ENCODE measurements at places on chromosomes 1 and 21.

DNA sequence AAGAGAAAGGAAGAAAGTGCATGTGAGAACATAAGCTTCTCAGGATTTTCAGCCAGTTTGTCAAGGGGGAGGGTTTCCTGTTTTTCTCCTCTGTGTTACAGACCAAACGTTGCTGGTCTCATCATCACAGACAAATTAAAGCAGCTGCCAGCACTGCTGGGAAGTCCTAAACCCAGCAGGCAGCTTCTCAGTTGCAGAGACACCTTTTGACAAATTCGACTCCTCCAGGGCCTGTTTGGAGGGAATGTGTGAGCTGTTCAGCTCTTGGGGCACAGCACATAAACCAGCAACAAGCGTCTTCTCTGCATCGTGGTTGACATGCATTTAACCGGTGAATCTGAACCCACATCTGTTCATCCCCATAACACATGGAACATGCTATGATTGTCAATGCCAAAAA is 454.6 kb upstream of the RUNX1 start:
- DNase-seq, result peak; percentile 10

DNA sequence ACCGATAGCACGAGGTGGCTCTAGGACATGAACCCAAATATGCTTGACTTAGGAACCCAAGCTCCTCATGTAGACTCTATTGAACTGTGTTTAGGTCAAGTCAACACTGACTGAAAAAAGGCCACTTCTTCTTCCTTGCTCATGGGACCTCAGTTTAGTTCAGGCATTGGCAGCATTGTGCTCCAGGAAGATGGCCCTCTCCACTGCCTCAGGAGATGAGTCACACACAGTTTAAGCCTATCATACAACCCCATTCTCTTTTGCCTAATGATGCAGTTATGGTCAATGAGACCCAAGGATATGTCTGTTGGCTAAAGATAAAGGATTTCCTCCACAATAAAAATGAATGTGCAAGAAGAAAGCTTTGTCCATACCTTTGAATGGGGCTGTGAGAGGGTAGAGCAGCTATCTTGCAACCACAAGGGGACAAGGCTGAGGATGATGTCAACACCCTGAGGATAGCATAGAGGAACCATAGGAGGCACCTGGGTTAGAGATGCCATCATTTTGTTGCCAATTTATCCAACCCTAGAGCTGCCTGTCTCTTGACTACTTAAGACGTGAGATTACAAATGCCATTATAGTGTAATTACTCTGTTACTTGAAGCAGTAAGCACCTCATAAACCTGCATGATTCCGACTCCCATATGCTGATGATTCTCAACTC is 3.0 kb upstream of the TRIM63 start:
- no peak for DNase-seq

GRCh38 chr1:160681066-160681890 is 30.3 kb downstream of the CD48 start:
- DNase-seq, result peak; percentile 90

DNA sequence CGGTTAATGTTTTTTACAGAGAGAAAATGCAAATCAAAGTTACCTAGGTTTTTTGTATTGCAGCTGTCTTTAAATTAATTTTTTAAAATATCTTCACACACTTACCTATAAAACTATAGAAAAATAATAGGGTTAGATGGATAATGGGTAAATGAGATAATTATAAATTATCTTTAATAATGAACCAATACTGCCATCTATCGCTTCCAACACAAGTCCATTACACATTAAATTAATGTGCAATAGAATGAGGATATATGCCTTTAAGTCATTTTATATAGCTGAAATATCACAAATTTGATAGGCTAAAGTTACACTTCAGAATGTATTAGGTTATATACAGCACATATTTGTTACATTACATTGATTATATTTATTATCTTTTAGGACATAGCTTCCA is 2212.8 kb downstream of the MRPL39 start:
- no peak for DNase-seq

DNA sequence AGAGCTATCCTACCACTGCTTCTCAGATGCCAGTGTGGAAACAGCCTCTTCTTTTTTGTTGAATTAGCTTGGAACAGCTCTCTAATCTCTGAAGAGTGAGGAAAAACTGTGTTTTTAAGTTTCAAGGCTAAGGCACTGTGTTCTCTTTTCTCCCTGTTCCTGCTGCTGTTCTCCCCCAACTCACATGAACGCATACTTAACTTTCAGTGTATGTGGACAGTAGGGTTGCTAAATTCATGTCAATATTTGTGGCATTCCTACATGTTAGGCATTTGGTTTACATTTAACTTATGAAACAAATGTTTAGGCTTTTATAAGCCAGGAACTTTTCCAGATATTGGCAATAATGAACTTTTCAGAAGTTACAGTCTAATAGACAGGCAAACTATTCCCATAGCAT is 6.8 kb downstream of the BACH1 start:
- no peak for DNase-seq

- no peak for DNase-seq
Observed at GRCh38 chr1:29639741-29640427, 403.6 kb downstream of the PTPRU start.

- DNase-seq, result peak; percentile 37
Observed at GRCh38 chr1:40394491-40395172, 21.1 kb downstream of the SMAP2 start.

GRCh38 chr1:22796642-22797041 is 86.0 kb downstream of the EPHB2 start:
- DNase-seq, result no peak

DNA sequence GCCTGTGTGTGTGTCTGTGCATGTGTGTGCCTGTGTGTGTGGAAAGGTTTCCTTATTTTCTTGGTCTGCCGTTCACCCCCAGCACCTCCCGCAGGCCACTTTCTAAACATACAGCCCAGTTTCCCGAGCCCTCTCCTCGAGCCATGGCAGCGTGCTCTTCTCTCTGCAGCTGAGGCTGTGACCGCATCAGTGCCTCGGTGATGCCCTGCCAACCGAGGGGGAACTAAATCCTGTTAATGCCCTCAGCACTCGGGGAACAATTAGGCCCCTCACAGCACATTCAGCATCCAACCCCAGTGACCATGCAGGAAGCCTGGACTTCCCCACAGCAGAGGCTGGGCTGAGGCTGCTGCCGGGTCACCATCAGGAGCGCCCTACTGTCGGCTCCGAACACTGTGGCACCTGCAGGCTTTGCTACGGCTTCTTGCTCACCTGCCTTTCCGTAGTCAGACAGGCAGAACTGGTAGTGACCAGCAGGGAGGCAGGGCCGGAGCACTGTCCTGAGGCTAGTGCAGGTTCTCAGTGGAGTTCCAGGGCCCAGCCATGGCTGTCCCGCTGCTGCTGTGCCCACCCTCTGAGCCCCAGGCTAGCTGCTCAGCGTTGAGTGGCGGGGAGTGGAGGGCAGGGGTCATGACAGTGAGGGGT is 8.1 kb downstream of the GPR137B start:
- DNase-seq, result no peak

GRCh38 chr1:4306559-4307467 is 347.6 kb upstream of the AJAP1 start:
- DNase-seq, result no peak

- DNase-seq, result no peak
Observed at GRCh38 chr1:29865051-29865450, 628.7 kb downstream of the PTPRU start.

GRCh38 chr1:9454494-9455066 is 84.7 kb upstream of the SLC25A33 start:
- no peak for DNase-seq

GRCh38 chr1:193060406-193060805 is 994 bp downstream of the RO60 start:
- DNase-seq, result no peak

GRCh38 chr1:24195136-24195535 is 8.0 kb upstream of the IFNLR1 start:
- DNase-seq, result no peak

GRCh38 chr1:153397051-153397923 is 6.4 kb upstream of the S100A8 start:
- DNase-seq, result no peak

DNA sequence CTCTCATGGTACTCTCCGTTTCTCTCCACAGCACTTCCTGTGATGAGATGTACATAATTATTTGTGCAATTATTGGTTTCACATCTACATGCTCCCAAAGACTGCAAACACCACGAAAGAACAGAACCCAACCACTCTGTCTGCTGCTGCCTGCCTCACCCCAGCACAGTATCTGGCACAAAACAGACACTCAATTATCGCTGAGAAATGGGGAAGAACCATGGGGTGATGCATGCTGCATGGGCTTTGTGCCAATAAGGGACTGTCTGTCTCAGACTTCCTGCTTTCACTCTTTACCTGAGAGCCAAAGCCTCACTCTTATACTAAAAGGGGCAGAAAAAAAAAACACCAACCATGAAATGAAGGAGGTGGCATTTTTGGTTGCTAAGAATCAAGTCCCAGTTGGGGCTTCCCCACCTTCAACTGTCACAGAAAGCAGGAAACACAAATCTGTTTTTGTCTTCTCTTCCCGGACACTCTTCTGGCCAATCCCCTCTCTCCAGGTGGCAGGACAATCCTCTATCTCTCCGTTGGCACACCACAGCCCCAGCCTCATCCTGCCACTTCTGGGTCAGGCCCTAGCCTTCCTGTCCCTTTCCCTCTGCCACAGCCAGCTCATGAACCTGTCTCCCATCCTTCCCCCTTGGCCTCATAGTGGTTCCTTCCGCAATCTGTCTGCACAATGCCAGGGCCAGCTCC is 82.0 kb downstream of the TGFBR3 start:
- peak; percentile 75 for DNase-seq

DNA sequence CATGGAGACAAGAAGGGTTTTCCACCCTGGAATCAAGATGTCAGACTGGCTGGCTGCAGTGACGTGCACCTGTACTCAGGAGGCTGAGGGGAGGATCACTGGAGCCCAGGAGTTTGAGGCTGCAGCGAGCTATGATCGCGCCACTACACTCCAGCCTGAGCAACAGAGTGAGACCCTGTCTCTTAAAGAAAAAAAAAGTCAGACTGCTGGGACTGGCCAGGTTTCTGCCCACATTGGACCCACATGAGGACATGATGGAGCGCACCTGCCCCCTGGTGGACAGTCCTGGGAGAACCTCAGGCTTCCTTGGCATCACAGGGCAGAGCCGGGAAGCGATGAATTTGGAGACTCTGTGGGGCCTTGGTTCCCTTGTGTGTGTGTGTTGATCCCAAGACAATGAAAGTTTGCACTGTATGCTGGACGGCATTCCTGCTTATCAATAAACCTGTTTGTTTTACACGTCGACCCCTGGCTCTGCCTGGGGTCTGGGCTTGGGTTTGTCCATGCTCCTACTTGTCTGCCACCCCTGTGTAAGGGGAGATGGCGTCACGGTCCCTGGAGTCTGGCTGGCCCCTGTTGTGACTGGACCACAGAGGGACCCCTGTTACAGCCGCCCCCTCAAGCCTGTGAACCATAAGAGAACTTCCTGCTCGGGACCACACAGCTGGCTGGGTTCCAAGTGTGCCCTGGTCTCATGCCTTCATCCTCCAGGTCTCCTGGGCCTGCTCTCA is 20.9 kb upstream of the VPS13D start:
- peak; percentile 79 for DNase-seq

- DNase-seq, result no peak
Observed at GRCh38 chr1:173448945-173449344, 28.2 kb upstream of the PRDX6 start.

- DNase-seq, result no peak
Observed at GRCh38 chr1:173224949-173225348, 17.8 kb upstream of the TNFSF4 start.

DNA sequence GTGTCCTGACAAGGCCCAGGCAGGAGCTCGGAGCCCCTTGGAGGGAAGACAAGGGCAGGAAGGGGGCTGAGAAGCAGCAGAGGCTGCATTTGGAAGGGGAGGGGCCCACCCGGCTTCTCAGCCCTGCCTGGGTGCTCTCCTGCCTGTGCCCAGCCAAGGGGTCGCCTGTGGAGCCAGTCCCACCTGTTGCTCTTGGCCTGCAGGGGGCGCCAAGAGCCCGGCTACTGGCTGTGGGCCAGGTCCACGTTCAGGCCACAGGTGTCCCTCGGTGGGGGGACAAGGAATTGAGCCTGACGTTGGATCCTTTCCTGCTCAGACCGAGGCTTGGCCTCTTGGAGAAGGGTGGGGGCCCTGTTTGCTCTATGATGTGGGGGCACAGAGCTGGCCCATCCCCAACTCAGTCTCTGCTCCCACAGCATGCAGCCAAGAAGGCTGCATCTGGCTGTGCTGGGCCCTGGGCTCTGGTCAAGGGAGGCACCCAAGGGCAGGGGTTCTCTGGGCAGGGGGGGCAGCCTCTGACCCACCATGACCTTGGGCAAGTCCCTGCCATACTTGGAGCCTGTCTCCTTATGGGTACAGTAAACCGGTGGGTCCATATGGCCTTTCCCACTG is 10.9 kb downstream of the WNT4 start:
- peak; percentile 44 for DNase-seq

DNA sequence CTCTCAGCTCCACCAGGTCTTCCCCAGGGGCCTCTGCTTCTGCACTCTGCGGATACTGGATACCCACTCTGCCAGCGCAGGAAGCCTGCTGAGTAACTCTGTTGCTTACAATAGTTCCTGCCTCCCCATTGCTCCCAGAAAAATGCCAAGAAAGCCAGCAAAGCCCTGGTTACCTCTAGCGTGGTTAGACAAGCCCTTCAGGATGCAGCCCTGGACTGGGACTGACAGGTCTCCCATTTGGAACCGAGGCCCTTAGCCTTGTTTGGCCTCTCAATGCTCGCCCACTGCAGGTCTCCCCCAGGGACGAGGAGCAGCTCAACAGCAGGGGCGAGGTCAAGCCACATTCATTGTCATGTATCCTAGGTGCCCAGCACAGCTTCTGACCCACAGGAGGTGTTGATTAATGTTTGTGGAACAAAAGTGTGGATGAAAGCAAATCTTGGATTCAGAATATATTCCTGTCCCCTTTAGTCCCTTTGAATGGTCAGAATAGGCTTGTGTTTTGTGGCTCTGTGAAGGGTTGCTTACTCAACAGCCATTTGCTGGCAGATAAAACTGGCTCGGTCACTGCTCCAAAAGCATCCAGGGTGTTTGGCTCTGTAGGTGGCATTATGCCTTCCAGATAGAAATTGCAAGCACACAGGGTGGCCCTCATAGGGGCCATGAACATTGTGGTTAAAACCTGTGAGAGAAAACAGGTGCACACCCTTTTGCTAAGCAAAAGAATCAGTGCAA is 58.9 kb downstream of the C1orf198 start:
- DNase-seq, result no peak

GRCh38 chr1:202036595-202037387 is 26.4 kb downstream of the ELF3 start:
- no peak for DNase-seq

DNA sequence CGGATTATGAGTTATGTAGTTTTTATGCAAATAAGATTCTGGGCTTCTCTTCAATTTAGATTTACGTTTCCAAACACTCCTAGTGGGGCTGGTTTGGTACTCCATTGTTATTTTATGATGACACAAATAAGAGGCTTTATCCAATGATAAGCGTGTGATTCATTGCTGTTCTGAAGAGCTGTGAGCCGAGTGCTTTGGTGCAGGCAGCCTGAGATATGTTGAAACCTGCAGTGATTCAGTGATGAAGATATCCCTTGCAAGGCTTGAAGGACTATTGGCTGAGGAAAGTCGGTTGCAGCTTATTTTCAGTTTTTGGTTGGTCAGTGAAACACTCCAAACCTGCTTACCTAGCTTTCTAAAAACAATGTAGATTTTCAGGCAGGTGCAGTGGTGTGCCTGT is 112.2 kb downstream of the RYR2 start:
- DNase-seq, result no peak

- DNase-seq, result no peak
Observed at GRCh38 chr1:234906654-234907053, 222.0 kb downstream of the TOMM20 start.

- no peak for DNase-seq
Observed at GRCh38 chr1:244068567-244068966, 17.5 kb downstream of the ZBTB18 start.

- no peak for DNase-seq
Observed at GRCh38 chr1:1847061-1847850, 43.6 kb downstream of the GNB1 start.
